Stimulated activated CD4-positive, alpha-beta T cell treated with anti-CD3 and anti-CD28 coated beads, Interleukin-1b, Interleukin-23, amount 100 ng/mL, for 1 hour (primary cell): ENCODE measurements at places on chromosomes 12 and 14.

GRCh38 chr12:104175726-104176247 lies 37.8 kb upstream of the NFYB start:
- DNase-seq = no peak

- DNase-seq = no peak
Observed at GRCh38 chr14:98217530-98217929, 1054.5 kb downstream of the BCL11B start.

- DNase-seq = no peak
Observed at GRCh38 chr14:35285168-35286002, 6.8 kb upstream of the PSMA6 start.

- no peak for DNase-seq
Observed at GRCh38 chr12:62196146-62196545, 64.1 kb upstream of the USP15 start.
